ENCODE measurements at places on chromosomes 11 and 22.

- no peak for DNase-seq
Observed at GRCh38 chr22:43424201-43424600, 12.4 kb downstream of the MPPED1 start.

GRCh38 chr11:45664376-45665205 is 831 bp downstream of the CHST1 start:
- no peak for DNase-seq

GRCh38 chr11:15704556-15704955 is 589.8 kb downstream of the INSC start:
- no peak for DNase-seq

DNA sequence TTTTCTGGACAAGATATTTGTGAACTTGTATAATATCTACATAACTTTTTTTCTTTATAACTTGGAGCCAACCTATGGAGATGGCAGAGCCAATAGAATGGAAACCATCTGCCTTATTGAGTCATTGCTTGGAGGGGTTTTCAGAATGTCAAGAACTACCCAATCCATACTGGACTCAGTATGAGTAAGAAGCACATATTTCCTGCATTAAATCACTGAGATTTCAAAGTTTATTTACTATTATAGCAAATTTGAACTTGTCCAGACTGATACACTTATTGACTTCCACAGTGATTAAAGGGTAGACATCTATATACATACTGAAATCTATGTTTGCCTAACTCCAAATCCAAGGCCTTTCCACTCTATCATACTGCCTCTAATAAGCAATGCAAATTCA is 704.0 kb downstream of the KCNA4 start:
- DNase-seq: peak; percentile 60

DNA sequence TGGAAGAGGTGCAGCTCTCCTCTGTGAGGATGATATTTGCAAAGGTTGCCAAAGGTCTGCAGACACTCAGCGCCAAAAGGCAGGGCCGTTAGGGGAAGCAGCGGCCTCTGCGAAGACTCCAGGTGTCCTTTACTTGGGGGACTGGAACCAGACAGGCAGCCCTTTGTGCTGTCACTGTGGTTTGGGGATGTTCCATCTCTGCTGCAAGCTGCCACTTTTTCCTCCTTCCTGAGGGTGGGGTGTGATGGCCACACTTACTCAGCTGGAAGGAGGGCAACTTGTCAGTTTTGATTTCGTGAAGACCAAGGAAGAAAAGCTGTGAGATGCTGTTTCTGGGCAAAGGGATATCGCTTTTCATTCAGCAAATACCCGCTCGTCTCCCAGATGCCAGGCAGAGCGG is 96.5 kb upstream of the PRR5 start:
- DNase-seq: no peak

GRCh38 chr11:69416762-69417698 is 64.4 kb upstream of the LINC01488 start:
- DNase-seq: no peak

DNA sequence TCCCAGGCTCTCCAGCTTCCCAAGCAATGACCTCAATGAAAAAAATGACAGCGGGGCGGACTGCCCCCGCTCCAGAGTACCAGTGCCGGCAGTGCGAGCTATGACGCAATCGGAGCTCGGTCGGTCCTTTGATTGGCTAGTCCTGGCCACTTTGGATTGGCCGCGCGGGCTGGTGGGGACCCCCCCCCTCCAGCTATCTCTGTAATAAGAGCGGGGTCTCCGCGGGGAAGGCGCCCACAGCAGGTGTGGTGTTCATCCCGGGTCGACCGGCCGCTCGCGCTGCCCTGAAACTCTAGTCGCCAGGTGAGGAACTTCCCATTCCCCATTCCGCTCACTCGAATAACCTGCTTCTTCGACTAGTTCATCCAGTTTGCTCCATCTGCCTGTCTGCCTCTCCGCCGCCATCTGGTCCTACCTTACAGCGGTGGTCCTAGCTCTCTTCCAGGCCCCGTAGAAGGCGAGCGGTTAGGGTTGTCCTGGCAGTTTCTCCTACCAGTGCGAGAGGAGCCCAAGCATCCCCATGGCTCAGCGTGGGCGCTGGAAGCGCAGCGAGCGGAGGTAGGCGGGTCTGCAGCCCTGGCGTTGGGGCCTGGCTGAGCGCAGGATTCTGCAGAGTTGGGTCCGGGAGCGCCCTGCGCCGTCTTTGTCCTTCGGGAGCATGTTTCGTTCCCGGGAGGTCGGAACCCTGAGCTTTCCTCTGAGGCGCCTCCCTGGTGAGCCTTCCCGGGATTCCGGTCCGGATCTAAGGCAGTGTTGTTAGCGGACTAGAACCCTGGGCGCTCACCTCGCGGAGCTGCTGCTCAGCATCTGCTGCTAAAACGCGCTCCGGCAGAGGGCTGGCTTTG is at the start of gene CALCB:
CALCB (plus strand) TSS at position 233 of the 845 bp plus-strand sequence. CDS start 1,126 bp downstream, outside the sequence.
- DNase-seq: no peak

- DNase-seq: no peak
Observed at GRCh38 chr22:40410731-40411505, 40.5 kb downstream of the SGSM3 start.

DNA sequence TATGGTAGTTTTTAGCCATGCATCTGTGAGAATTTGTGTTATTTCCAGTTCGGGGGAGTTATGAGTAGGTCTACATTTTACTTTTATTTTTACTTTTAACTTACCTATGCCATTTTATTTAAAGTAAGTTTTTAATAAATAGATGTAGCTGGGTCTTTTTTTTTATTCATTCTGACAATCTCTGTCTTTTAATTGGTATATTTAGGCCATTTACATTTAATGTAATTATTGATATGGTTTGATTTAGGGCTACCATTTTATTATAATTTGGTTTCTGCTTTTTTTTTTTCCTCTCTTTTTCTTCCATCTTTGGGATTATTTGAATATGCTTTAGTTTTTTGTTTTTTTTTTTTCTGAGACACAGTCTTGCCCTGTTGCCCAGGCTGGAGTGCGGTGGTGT is 1.9 kb downstream of the SWAP70 start:
- no peak for DNase-seq

GRCh38 chr11:77270921-77271320 is 30.6 kb downstream of the GDPD4 start:
- no peak for DNase-seq

GRCh38 chr11:64531906-64532312 is 59.1 kb upstream of the SLC22A12 start:
- DNase-seq: no peak

- DNase-seq: no peak
Observed at GRCh38 chr11:69479591-69480271, 1.7 kb upstream of the LINC01488 start.

DNA sequence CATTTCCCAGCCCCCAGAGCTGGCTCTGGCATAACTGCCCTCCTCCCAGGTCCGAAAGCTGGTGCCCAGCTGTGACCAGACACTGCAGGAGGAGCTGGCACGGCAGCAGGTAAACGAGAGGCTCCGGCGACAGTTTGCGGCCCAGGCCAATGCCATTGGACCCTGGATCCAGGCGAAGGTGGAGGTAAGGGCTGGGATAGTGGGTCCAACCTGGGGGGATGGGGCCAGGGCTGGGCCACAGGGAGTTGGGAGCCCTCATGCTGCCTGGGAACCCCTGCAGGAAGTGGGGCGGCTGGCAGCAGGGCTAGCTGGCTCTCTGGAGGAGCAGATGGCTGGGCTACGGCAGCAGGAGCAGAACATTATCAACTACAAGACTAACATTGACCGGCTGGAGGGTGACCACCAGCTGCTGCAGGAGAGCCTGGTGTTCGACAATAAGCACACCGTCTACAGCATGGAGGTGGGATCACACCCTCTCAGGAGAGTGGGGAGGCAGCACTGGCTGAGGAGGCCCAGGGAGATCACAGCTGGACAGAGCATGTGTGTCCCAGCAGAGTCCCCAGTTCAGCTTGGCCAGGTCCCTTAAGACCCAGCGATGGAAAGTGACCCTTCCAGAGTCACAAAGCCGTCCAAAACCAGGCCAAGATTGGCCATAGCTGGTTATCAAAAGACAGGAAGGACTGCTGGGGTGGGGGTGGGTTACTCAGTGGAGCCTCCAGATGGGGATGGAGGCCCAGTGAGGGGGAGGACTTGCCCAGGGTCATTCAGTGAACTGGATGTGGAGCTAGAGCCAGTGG is 7.0 kb downstream of the CTSF start:
- no peak for DNase-seq

GRCh38 chr22:17705951-17706900 is 67.7 kb downstream of the BCL2L13 start:
- peak; percentile 55 for DNase-seq

DNA sequence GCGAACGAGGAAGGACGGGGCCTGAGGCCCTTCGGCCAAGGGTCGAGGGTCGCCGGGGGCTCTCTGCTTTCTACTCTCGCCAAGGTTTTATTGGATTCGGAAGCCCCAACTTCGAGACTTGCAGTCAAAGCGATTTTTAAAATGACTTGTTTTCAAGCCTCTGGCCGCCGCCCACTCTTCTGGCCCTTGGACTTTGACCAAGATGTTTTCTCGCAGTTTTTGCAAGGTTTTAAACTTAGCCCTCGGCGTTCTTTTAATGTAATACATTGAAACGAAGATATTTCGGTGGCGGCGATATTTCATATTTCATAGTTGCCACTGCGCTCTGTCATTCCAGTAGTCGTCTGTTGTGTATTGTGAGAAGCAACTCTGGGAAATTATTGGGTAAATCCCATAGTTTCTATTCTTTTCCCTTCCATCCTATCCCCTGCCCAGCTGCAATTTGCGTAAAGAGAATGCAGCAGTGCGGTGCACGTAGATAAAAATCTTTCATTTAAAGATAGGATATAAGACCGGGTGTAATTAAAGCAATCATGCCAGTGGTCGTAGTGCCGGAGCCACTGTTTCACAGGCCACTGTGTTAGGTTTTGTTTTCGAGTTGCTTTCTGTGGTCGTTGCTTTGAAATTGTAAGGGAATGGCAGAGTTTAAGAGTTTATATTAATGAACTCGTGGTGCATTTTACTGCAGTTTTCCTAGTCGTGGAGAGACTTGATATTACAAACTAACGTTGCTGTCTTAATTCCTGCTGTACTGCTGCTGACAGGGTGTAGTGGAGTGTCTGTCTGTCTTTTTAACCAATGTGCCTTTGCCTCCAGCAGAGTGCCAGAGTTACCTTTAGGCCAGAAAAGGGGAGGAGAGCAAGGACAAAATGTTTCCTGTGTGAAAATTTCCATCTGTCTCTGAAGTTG is 702 bp downstream of the BIRC2 start:
- no peak for DNase-seq

- DNase-seq: no peak
Observed at GRCh38 chr22:40486962-40487602, 116.7 kb downstream of the SGSM3 start.

- DNase-seq: peak; percentile 47
Observed at GRCh38 chr11:83063073-83063754, 8.5 kb downstream of the RAB30 start.

DNA sequence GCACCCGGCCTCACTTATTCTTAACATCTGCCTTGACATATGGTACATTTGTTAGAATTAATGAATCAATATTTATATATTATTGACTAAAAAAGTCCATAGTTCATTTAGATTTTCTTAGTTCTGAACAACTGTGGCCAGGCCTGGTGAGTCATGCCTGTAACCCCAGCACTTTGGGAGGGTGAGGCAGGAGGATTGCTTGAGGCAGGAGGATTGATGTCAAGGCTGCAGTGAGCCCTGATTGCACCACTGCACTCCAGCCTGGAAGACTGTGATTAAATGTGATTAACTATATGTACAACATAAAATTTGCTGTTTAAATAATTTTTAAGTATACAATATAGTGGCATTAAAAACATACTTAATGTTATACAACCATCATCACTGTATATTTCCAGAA is 5.6 kb downstream of the UVRAG start:
- no peak for DNase-seq

All from amniotic stem cell (primary cell).